ENCODE measurements at places on chromosomes 1 and 21.

DNA sequence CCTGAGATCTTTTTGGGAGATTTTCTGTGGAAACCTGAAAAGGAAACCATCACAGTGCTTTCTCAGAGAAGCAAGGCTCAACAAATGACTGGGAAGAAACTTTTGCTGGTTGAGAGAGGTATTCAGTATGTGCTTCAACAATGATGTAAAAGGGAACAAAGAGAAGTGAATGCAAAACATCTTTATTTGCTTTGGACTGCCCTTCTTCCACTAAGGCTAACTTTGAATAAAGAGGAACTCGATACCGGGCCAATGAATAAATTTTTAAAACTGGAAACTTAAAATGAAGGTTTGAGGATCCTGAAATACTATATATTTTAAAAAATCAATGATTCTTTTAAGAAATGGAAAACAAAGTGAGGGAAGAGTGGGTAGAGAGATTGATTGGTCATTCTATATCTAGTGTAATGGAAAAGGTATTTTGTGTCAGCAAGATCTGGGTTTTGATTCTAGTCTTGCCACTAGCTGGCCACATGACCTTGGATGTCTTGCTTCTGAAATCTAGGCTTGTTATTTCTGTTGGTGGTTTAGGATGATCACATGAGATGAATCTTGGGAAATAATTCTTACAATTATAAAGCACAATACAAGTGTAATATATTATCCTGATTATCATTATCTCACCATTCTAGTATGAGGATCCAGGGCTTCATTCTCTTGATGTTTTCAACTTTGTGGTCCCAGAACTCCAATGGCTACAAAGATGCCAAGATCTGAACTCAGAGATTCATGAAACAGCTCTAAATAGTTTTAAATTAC, 34.6 kb upstream of the APOBEC4 start:
- no peak for DNase-seq

DNA sequence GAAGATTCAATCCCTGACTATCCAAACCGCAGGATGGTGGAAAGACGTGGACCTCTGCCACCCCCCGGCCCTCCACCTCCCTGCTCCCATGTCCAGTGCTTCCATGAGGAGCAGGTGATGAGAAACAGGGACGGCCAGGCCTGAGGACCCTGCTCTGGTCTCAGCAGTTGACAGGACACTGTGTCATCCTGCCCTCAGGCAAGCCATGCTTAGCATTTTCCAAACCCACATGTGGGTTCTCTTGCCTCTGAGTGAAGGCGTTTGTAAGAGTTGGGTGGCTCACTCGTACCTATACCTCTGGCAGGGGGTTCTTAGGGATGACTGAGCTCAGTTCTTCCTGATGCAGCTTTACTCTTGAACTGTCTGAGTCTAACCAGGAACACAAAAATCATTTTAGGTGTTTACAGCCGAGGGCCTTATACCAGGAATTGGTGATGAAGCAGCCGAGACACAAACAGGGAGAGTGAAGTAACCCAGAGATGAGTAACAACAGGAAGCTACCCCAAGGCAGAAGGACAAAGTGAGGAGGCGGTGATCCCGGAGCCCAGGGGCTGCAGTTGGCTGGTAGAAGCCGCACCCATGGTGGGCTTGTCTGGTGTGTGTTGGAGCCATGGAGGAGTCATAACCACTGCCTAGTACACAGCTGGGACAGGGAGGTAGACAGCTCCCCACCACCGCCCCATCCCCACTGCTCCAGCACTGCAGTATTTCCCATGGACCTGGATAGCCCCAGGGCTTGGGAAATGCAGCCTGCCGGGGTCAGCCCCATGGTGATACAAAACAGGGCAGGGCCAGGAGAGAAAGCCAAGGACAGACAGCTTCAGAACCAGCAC, 21.4 kb downstream of the MYBPH start:
- no peak for DNase-seq

GRCh38 chr1:167984886-167985489, 48.1 kb upstream of the MPC2 start:
- DNase-seq, result no peak

DNA sequence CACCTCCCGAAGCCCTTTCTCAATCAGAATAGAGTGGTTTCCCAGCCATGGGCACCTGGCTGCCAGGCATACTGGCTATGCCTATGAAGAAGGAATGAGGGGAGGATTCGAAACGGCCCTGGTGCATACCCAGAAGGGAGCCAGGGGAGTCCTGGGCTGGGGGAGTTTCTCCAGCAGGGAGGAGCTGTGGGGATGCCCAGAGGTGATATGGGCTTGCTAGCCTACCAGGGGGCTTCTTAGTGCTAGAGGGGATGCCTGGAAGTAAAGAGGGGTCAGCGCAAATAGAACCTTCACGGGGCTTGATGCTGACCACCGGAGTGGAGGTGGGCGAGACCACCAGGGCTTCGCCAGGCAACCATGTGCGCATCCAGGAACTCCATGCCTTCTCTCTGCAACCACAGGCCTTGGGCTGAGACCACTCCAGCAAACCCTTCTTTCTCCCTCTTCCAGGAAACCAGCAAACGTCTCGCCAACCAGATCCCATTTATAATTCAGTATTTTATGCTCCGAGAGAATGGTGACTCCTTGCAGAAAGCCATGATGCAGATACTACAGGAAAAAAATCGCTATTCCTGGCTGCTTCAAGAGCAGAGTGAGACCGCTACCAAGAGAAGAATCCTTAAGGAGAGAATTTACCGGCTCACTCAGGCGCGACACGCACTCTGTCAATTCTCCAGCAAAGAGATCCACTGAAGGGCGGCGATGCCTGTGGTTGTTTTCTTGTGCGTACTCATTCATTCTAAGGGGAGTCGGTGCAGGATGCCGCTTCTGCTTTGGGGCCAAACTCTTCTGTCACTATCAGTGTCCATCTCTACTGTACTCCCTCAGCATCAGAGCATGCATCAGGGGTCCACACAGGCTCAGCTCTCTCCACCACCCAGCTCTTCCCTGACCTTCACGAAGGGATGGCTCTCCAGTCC, 18.2 kb upstream of the MX1 start:
- no peak for DNase-seq

GRCh38 chr1:40751802-40752201, 31.8 kb upstream of the KCNQ4 start:
- DNase-seq, result no peak

DNA sequence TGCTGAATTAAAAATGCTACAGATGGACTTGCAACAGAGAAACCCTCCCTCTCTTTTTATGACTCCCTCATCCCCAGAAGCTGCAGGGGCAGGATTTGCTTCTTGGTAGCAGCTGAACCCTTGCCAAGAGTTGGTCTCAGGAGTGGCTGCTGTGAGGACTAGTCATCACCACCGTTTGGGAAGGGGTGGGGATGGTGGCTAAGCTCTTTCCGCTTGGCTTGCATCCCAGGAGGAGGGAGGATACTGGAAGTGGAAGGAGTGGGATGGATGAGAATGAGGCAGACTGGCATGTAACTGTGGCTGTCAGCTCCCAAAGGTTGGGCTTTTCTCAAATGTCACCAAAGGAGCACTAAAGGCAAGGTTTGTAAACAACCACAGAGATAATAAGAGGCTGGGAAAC, 50.8 kb upstream of the COL24A1 start:
- DNase-seq, result no peak

DNA sequence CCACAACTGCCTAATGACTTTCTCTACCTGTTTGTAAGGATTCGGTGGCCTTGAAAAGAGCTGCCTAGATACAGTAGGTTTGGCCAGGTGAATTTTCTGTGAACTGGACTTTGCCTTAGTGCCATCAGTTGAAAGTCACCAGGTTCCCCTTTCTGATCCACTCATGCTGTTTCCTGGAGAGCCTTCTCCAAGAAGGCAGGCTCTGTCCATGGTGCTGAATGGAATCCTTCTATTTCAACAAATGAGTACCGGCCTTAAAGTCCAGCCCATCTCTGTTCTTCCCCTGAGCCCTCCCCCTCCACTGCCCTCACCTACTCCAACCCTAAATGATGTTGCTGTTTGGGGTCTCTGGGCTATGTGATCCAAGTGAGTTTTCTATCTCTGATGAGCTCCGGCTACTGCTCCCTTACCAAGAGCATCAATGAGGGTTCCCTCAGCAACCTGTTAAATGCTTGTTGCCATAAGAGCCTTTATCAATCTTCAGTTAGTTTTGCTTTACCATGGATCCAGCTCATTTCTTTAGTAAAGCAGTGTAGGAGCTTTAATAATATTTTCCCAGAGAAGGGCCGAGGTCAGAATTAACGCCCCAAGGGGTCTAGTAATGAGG, 500.4 kb downstream of the PTPRU start:
- no peak for DNase-seq

- no peak for DNase-seq
Observed at GRCh38 chr1:150176593-150176992, 26.9 kb downstream of the PLEKHO1 start.

DNA sequence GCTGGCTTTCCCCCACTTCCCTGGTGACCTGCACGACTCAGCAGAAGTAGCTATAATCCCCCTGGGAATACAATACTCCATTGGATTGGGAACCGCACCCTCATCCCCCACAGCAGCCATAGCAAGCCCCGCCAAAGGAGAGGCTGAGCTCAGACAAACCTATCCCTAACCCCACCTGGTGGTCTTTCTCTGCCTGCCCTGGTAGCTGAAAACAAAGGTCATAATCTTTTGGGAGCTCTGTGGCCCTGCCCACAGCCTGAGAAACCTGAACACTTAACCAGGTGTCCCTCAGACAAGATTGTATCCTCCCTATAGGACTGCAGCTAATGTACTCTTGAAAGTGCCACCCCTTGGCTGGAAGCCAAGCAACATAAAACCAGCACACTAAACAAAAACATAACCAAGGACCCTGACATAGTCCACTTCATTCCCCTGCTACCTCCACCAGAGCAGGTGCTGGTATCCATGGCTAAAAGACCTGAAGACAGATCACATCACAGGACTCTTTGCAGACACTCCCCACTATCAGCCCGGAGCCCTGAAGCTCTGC, 71.6 kb upstream of the RUNX1 start:
- DNase-seq, result no peak

DNA sequence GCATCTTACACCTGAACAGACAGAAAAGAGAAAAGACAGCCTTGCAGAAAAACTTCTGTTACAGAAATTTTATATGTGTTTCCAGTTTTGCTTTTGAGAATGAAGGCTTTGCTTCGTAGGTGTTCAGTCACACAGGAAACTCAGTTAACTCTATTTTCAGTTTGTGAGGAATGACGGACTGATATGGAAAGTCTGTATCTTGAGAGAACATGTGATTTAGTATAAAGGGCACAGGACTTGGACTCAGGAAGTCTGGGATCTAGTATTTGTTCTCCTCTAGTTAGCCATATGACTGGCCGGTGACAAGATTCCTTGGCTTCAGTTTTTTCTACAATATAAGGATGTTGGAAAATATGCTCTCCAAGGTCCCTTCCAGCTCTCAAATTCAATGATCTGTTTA, 149.1 kb downstream of the OLFM3 start:
- no peak for DNase-seq

DNA sequence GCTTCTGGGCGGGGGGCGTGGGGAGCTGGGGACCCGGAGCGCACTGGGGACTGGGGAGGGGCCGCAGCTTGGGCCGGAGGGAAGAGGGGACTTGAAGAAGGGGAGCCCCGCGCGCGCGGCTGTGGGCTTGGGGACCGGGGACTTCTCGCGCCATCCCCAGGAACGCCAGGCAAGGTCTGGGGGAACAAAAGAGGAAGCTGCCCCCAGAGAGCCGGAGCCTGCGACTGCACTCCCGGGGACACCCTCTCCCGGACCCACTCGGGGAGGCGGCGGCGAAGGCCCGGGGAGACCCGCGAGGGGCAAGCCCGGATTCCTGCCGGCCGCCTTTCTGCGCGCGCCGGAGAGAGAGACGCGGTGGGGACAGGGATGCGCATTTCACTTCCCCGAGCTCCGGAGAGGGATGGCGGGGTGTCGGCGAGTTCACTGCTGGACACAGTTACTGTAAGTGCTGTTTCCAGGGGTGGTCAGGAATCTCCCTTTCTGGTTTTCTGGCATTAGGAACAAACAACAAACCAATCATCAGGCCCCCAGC, 732 bp downstream of the ABCG1 start:
- no peak for DNase-seq

GRCh38 chr1:66525086-66525485, 8.9 kb upstream of the SGIP1 start:
- DNase-seq, result no peak

GRCh38 chr1:231735411-231735810, 108.8 kb downstream of the DISC1 start:
- DNase-seq, result no peak

GRCh38 chr1:204528241-204528640, 12.0 kb downstream of the MDM4 start:
- no peak for DNase-seq

DNA sequence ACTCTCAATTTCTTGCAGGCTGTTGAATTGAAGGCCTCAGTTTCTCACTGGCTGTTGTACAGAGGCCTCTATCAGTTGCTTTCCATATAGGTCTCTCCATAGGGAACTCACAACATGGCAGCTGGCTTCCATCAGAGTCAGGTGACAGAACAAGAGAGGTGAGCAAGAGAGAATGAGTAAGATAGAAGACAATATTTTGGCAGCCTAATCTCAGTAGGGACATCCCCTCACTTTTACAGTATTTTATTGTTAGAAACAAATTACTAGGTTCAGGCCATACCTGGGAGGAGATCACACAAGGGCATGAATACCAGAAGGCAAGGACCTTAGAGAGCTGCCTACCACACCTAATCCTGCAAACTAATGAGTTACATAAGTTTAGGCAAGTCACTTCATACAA, 162.8 kb downstream of the ATP6V1G3 start:
- DNase-seq, result no peak

DNA sequence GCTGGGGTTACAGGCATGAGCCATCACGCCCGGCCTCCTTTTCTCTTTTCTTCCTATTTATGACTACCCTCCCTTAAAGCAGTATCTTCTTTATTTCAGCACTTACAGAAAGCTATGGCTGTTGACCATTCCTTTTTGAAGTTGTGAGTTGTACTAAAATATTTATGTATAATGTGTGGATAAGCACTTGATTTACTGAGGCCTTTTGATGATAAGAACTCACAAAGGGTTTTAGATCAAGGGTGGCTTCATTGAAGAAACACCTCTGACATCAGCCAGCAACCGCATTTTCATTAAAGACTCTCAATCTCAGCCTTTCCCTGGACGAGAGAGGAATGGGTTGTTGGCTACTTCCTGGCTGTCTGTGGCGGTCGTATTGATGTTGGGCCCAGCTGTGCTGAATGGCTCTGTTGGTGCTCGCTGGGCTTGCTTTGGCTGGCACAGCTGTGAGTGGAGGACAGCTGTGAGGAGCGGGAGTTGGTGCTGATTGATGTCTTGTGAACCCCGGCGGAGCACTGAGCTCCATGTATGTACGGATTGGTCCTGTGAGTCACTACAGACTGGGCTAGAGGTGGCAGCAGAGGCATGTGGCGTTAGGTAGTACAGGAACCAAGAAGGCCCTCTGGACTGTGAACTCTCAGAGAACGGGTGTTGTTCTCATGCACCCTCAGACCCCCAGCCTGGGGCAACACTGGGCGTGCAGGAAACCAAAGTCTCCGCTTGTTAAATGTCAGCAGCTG, 208.8 kb downstream of the KIF26B start:
- no peak for DNase-seq

DNA sequence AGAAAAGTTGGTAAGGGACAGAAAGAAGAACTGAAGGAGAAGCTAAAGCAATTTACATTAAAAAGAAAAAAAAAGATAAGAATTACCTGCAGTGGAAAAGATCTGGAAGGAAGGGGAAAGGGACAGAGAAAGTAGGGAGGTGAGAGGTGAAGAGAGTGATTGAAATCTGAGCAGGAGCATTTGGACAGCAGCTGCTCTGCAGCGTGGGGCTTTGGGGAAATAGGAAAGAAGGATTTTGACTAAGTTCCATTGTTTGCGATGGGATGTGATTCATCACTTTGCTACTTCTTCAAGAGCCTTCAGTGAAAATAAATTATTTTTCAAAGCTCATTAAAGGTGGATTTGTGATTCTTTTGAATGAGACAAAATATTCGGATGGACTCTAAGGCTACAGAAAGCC, 26.1 kb upstream of the NMNAT2 start:
- DNase-seq, result no peak

GRCh38 chr1:171421413-171422020, 63.8 kb upstream of the PRRC2C start:
- no peak for DNase-seq

Data from bone marrow (tissue), 2 donors.